CD4-positive, alpha-beta T cell treated with Interferon gamma for 1 hour (primary cell): ENCODE measurements at places on chromosomes 5 and 9.

DNA sequence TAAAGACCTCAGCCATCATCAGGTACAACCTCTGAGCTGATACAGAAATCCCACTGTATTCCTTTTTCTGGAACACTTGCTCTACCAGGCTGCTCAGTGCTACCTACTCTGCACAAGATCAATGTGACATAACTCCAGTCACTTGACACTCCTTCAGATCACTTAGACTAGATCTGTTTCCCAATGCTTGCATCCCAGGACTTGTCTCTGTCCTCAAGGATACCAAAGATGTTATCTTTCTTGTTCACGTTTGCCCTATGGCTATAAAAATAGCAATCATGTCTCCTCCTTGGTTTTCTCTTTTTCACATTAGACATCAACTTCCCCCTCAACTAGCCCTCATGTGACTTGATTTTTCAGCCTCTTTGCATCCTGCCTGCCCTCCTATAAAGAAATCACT is 188.1 kb upstream of the PTGER4 start:
- no peak for DNase-seq

- no peak for DNase-seq
These were observed 2.3 kb downstream of the TBCA start for GRCh38 chr5:77773734-77774280.

DNA sequence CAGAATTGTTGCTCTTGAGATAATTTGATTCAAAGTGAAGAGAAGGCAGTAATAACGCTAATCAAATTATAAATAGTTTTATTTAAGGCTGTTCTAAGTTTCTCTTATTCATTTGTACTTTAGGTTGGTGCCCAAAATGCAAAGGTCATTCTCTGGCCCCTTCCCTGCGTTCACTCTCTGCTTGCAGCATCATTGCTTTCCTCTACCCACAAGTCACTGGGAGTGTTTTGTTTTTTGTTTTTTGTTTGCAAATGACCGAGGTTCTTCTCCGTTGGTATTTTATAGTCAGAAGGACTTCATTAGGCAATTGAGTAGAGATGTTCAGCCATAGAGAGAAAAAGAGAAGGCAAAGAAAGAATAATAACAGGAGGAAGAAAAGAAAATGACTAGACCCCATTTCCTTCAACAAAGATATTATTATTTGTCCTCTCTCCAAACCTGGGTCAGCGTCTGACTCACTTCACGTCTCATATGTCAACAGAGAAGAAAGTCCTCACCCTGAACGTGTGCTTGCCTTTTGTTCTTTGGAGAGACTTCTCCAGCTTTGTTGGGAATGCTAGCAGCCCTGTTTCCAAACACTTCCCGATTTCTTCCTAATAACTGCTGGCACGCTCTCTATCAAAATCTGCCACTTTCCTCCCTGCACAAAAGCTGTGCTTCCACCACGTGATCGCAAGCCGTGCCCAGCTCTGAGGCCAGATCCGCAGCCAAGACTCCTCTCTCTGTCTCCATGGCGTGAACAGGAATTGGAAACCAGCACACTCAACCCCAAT is 119.8 kb downstream of the EBF1 start:
- DNase-seq, result no peak

DNA sequence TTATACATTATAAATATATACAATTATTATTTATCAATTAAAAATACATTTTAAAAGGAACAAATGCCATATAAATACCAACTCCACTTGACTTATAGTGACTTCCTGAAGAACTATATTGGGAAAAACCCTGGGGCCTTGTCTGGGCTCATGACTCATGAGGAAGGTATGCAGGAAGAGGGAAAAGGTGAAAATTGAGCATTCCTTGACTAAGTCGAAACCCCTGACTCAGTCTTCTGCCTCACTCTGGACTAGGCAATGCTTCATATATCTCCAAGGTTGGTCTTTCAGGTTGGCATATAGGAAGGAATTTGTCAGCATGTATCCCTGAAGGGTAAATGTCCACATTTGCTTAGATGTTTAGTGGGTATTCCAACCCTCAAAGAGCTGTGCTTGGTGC is 78.5 kb downstream of the SH3TC2 start:
- DNase-seq, result no peak

DNA sequence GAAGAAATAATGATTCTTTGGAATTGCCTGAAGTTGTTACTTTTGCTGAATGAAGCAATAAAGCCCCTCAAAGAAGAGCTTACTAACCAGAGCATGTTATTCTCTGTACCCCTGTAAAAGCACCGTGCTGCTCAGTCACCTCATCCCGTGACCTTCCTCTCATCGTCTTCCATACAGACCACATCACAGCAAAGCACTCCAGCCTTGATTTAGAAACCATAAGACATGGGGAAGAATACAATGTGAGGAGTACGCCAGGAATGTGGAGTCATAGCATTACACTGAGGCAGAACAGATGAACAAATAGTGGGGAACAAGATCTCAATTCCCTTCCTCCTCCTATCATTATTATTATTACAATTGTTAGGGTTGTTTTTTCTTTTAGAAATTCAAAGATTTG is 49.1 kb downstream of the ERAP1 start:
- DNase-seq, result no peak

- DNase-seq, result no peak
These were observed 1.5 kb downstream of the FAM78A start for GRCh38 chr9:131274674-131275331.
